ENCODE measurements at places on chromosomes 5 and 9. TPM values are rescaled to one million over a fixed set of nuclear protein-coding genes. Genes with fewer than 3 reads are reported as not detected.

GRCh38 chr5:141935538-141935937 is 11.9 kb downstream of the DELE1 start:
- DNase-seq, result no peak

DNA sequence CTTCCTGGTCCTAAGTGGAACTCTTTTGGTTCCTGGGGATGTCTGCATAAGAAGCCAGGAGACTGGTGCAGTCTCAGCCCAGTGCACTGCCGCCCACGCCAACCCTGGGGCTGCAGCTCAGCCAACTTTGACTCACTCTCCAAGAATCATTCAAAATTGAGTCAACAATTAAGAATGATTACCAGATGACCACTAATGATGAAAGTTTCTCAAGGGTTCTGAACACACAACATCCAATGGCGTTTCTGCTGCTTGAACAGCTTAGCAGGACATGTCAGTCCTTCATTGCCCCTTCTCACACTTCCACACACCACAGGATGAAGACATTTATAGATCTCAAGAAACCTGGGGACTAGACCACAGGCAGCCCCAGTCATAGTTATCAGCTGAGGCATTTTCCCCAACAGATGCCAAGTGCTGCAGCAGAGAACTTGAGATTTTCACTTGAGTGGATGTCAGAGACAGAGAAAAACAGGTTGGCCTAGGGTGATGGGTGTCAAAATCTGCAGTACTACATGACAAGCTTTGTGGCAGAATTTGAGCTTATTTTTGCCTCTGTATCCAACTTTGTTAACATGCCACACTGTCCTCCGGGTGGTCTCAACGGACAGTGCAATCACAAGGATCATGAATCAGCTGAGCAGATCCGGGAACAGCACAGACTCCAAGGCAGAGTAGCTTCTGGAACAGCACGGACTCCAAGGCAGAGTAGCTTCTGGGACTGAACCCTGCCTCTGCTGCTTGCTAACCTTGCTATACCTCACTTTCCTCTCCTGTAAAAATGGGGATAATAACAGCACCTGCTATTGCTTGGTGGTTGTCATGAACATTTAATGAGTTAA is 356.1 kb downstream of the SPOCK1 start:
- no peak for DNase-seq

DNA sequence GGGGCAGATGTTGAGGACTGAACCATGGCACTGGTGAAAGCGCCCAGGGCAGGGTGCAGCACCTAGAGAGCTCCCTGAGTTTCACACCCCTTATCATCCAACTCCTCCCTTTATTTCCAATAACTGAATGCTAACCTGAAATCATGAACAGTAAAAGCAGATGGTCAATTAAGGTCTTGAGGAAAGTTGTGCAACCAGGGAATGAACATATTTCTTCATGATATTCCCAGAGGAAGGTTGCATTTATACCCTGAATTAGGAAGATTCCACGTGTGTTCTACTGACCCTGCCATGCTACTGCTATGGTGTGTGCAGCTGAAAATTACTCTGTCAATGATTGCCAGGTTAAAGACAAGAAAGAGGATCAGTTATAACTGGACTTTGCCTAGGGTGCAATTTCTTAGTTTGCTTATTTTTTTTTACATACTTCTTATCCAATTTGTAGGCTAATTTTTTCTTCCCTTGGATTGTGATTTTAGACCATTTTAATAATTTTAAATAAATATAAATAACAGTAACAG is 319.8 kb downstream of the SEMA5A start:
- DNase-seq, result no peak

GRCh38 chr5:91956738-91957137 is 573.6 kb upstream of the ARRDC3 start:
- DNase-seq, result no peak

DNA sequence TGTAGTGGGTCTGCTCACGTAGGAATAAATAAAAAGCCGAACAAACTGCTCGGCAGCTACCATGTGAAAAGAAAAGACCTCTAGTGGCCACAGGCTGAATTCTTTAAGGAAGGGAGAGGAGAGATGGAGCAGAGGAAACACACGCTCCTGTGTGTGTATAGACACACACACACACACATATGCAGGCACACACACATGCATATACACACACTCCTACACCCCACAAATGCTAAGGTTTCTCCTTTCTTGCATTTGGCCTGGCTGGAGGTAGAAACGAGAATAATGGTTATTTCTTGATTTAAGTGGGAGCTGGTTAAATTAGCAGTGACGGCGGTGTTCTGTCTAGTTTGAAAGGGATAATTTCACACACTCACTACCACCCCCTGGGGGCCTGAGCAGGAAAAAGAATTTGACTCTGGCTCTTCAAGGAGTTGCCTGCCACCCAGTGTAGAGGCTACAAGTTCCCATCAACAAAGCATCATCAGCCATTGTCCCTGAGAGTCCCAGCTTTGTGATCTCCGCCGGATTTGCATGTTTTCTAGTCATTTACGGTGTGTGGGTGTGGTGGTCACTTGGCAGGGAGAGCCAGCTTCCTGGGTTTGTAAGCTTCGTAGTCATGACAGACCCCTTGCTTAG is at the start of gene INSYN2B:
TSS of gene INSYN2B (minus strand) at position 78 of the 636 bp plus-strand sequence. CDS start 96,597 bp downstream, outside the sequence.
- DNase-seq, result peak; percentile 76

- no peak for DNase-seq
Measured at GRCh38 chr5:73176250-73176649, 3.3 kb downstream of the TMEM174 start.

DNA sequence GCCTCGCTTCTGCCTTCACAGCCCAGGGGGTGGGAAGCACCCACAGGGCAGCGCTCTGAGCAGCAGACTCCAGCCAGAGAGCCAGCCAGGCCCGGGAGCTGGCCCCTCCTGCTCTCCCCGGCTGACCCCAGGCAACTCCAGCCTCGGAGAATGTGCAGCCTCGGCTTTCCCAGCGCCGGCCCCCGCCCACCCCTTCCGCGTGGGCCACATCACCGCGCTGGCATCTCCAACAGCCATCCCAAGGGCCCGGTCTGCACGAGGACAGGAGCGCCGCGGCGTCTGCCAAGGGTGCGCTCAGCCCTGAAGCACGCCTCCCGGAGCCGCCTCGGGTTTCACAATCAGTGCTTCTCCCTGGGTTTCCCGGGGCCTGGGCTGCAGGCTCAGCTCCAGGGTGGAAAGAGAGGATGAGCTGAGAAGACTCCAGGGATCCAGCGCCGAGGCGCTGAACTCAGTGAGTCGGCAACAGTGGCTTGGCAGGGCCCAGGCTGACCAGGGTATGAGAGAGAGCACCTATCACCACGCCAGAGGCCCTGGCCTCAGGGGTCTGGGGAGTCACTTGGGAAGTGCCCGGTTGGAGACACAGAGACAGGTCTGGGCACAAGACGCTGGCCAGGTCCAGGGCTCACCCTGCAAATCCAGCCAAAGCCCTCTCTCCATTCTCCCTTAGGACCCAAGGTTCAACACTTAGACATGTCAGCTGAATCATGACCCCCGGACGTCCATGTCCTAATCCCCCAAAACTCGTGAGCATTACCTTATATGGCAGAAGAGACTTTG is 79.6 kb downstream of the ADAMTS2 start:
- DNase-seq, result peak; percentile 97

DNA sequence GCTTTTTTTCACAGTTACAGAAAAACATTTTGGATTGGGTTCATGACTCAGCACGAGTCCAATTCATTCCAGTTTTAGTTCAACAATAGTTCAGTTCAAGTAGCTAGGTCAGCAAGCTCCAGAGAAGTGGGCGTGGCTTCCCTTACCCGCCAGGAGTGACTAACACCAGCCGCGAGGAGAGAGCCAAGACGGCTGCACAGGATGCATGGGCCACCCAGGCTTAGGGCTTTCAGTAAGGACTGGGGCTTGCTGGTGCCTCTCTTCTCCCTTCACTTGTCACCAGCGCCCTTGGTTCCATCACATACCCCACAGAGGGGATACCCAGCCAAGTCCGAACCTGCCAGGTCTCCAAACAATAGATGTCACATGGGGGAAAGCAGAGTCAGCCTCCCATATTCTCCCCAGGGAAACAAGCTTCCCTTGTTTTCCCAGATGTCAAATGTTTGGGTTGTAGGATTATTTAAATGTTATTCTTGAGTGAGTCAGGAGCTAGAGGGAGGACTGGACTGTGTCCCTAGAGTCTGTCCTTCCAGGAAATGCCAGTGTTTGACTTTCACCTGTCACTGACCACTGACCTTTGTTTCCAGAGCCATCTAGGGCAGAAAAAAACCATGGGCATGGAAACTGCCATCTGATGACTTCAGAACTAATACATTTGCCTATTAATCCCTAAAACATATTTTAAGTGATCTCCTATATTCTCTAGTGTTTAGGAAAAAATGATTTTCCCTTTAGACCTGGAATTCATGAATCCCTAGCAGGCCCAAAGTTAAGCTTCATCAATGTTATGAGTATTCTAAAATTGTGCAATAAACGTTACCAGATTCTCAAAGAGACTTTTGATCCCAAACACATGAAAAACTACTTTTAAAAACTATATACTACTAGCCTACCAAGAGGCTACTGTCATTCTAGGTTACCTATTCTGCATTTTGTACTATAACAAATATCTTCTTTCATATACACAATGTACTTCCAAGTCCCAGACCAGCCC is 51.9 kb downstream of the NIPAL4 start:
- peak; percentile 94 for DNase-seq

- DNase-seq, result no peak
Measured at GRCh38 chr9:71048280-71048679, 73.1 kb downstream of the TRPM3 start.

DNA sequence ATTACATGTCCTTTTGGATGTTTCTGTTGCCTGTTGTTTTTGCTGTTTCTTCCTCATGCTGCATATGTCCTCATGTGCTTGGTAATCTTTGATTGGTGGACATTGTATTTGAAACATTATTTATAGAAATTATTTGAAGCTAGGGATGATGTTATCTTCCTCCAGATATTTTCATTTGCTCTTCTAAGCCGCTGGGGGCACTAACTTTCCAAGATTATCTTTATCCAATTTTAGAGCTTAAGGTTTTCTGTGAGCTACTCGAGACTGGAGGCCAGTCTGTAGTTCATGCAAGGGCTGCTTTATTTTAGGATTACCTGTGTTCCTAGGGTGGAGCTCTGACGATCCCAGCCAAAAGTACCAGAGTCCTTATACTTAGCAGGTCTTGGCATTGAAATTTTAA is 40.9 kb downstream of the STX17 start:
- no peak for DNase-seq

PCDH1 gene
- polyA plus RNA-seq, result 15.4 TPM

DNA sequence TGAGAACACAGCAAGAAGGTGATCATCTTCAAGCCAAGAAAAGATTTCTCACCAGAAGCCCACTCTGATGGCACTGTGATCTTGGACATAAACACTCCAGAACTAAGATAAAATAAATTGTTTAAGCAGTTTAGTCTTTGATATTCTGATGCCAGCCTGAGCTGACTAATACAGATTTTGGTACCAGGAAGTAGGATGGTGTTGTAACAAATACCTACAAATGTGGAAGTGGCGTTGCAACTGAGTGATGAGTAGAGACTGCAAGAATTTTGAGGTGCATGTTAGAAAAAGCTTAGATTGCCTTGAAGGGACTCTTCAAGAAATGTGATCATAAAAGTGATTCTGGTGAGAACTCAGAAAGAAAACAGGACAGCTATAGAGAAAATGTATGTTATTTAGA is 592.4 kb upstream of the DAB2 start:
- no peak for DNase-seq

- no peak for DNase-seq
Measured at GRCh38 chr9:75000835-75001234, 27.3 kb downstream of the CARNMT1 start.

- no peak for DNase-seq
Measured at GRCh38 chr9:121861501-121862180, 210.2 kb downstream of the DAB2IP start.

CYLC2 gene
- polyA plus RNA-seq, result not detected

GRCh38 chr5:99369797-99370593 is 441.2 kb upstream of the CHD1 start:
- DNase-seq, result no peak

CSF1R gene
- 28.6 TPM for polyA plus RNA-seq

DNA sequence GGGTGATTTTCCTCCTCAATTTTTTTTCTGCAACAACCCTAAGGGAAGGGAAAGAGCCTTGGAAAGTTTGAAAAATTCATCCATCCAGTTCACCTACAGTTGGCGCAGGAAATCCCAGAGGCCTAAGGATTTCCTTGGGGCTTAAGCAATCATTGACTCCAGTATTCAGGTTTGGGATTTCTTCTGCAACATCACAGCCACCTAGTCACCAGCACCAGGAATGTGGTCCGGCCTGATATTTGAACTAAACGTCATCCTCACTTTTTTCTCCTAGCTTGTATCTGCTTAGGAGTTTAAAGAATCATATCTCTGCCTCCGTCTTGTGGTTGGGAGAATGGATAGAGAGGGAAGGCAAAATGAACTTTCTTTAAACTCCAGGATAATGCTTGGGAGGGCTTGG is 20.2 kb upstream of the TLE4 start:
- DNase-seq, result no peak

GRCh38 chr5:56429110-56429561 is 196.0 kb upstream of the ANKRD55 start:
- DNase-seq, result no peak

DNA sequence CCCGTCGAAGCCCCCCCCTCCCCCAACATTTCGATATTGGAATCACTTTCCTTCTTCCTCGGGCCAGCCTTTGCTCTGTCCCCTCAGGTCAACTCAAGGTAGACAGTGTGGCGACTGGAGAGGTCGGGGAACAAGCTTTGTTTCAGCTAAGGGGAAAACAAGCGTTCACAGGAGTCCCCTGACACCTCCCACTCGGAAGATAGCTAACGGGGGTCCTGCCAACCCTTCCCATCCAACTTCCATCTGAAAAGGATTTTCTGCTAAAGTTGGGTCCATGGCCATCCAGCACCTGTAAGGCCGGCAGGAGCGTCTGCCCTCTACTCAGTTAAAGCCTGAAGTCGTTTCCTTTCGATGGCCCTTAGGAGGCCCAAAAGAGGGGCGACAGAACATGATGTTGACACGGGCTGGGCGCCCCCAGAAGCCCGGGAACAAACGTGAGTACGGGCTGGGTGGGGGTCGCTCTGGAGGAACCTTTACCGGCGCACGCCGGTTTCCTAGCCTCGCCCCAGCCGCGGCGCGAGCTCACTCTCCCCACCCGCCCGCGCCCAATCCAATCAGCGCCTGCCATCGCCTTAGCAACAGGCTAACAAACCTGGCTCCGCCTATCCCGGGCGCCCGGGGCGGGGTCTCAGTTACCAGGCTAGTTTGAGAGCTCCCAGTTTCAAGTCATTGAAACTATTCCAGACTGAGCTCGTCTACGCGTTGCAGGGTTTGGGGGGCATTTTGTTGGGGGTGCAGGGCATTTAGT is 2.5 kb downstream of the ARRDC3 start:
- DNase-seq, result peak; percentile 99

ZDHHC11 gene
- polyA plus RNA-seq, result 9.0 TPM

SPATA31A3 gene
- not detected for polyA plus RNA-seq

IFNA7 gene
- not detected for polyA plus RNA-seq

SLC6A3 gene
- polyA plus RNA-seq, result not detected

DNA sequence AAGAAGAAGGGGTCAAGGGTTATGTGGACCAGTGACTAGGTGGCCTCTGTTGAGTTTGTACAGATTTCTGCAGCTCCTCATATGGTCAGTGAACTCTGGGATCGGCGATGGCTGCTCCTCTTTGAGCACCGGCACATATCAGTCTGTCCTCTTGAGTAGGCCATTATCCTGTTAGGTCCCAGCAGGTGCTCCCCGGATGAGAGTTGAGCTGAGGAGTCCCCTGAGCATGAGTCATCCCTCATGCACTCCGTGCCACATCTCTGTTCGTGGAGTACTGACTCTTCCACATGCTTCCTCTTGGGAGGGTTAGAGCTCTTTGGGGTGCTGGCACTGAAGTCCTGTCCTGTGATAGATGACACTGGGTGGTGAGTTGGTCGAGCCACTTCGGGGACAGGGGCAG is 143.7 kb downstream of the PTTG1 start:
- DNase-seq, result no peak

- DNase-seq, result no peak
Measured at GRCh38 chr5:43687275-43687674, 84.3 kb downstream of the NNT start.

- no peak for DNase-seq
Measured at GRCh38 chr9:99748266-99748665, 73.4 kb upstream of the NR4A3 start.

Measured in muscle of back (tissue), 13 donors.